ENCODE measurements at places on chromosomes 11 and 22.

- DNase-seq = no peak
Observed at GRCh38 chr22:30094804-30095203, 14.5 kb downstream of the HORMAD2 start.

DNA sequence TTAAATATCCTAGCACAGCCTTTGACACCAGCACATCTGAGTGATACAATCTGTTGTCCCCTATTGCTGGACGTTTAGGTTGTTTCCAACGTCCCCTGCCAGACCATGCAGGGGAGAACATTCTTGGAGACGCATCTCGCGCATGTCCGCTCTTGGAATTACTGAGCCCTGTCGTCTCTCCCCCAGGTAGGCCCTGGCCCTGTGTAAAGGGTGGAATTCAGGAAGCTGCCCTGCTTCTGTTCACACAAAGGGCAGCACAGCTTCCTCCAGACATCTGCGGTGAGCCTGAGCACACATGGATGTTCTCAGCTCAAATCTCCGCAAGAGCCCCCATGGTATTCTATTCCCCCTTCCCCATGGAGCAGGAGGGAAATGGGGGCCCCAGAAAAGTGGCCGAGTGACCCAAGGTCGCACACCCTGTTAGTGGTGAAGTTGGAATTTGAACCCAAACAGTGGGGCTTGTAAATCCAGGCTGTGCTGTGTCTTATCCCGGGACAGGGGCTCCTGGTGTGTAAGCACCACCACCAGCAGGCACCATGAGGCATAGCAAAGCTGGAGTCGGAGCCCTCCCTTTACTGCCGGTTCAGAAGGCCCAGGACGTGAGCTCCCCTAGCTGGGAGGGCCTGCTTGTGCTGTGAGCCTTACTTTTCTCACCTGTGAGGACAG is 5.0 kb upstream of the FGF19 start:
- DNase-seq = no peak

DNA sequence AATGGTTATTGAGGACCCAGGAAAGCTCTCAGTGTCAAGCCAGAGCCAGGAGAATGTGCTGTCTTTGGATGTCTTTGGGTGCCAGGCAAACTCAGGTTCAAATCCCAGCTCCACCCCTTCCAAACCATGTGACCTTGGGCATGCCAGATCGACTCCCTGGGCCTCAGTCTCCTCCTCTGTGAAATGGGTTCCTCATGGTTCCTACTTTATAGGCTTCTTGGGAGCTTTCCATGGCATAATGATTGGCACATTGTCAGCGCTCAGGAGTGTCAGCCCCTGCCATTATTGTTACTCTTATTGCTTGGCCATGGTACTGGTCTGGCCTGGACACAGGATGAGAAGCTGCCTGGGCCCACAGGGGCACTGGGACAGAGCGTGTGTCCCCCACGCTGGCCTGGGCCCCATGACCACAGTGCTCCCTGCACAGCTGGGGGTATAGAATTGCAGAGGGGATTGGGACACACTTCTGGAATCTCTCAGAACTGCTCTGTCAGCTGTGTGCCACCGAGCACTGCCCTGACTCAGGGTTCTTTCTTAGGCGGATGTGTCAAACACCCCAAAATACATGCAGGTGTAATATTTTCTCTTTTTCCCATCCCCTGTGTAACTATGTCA is 37.6 kb upstream of the CRYBB3 start:
- DNase-seq = no peak

DNA sequence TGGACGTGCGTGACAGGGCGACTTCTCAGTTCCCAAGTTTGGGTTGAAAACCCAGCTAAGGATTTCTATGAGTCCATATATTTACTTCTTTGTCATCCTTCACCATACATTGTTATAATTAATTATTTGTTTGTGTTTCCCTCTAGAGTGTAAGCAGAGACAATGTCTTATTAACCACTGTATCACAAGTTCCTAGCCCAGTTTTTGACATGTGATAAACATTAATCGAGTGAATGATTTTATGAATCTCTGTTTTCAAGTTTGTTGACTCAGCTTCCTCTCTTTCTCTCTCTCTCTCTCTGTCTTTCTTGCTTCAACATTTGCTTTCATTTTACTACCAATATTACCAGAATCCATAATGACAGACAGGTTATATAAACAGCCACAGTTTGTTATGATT is 1259.6 kb upstream of the TENM4 start:
- no peak for DNase-seq

- no peak for DNase-seq
Observed at GRCh38 chr11:1822648-1823375, 12.0 kb upstream of the SYT8 start.

DNA sequence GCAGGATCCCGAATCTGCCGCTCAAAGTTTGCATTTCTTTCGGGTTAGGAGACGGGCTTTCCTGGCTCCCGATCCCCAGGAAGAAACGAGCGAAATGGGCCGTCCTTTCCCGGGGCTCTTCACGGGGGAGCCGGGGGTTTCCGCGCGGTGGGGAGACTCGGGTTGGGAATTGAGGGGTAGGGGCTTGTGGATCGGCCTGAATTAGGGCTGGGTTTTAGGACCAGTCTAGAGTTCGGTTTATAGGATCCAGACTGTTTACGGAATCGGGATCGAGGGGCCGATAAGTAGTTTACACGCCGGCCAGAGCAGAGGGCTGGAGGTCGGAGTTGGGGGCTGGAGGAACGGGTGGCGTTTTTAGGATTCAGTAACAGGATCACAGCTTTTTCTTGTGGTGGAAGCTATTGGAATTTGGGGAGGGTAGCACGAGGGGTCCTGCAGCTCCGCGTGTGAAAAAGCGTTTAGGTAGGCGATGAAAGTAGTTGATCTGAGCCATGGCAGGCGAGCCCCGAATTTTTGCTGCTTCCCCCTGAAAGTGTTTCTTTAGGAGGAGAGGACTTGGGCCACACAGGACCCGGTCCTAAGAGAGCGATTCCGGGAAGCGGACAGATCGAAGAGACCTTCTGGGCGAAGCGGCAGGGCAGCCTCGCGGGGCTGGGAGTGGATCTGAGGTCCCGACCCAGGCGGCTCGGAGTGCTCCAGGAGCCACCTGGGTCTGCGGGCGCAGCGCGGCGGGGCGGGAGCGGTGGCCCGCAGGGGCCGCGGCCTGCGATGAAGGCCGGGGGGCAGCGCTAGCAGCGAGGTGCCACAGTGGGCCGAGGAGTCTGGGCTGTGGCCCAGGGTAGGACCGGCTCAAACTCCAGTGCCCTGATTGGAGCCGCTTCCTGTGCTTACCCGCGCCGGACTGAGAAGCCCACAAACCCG is 1.6 kb downstream of the PKNOX2 start:
- no peak for DNase-seq

- DNase-seq = no peak
Observed at GRCh38 chr11:123588117-123588863, 66.1 kb downstream of the SCN3B start.

- no peak for DNase-seq
Observed at GRCh38 chr11:35359321-35360054, 59.9 kb downstream of the SLC1A2 start.

DNA sequence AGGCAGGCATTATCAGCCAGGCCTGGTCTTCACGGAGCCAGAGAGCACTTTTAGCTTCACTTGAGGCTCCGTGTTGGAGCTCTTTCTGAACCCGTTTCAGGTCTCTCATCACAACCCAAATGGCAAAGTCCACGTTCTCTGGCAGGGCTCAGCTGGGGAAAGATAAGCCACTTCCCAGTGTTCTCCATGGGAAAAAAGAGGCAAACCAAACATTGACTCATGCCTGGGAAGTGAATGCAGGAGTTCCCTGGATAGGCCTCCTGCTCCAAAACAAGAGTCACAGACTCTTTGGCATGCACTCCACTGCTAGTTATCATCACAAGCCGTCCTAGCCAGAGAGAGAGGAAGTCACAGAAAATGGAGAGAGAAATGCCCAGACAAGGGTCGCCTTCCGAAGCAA is 11.6 kb downstream of the OPCML start:
- DNase-seq = no peak

GRCh38 chr11:107215010-107215409 is 196.7 kb upstream of the GUCY1A2 start:
- DNase-seq = no peak

- DNase-seq = no peak
Observed at GRCh38 chr22:32354360-32355351, 3.0 kb upstream of the RFPL3 start.

- DNase-seq = no peak
Observed at GRCh38 chr11:3989921-3990290, 104.7 kb upstream of the RRM1 start.

GRCh38 chr22:25137577-25138525 is 61.8 kb upstream of the CRYBB3 start:
- no peak for DNase-seq
